GM23248 (cell line): ENCODE measurements at places on chromosomes 11 and 22. TPM values are rescaled to one million over a fixed set of nuclear protein-coding genes. Genes with fewer than 3 reads are reported as not detected.

DNA sequence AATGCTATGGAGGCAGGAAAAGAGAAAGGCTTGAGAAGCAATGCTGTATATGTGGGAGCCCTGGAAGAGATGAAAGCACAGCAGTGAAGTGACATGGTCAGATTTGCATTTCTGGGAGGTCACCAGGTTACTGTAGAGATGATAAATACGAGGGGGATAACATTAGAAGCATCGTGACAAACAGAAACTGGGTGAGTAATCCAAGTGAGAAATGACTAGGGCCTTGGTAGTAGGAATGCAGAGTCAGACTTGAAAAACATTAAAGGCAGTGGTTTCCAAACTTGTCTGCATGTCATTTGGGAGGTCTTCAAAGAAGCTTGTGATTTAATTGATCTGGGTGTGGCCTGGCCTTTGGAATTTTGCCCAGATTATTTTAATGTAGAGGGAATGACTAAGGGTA lies 43.9 kb downstream of the CCDC34 start:
- peak; percentile 86 for DNase-seq

Gene MAP6
- polyA plus RNA-seq, result 3.0 and 3.4 TPM in 2 replicates

Gene GAL3ST1
- not detected in 2 replicates for polyA plus RNA-seq

DNA sequence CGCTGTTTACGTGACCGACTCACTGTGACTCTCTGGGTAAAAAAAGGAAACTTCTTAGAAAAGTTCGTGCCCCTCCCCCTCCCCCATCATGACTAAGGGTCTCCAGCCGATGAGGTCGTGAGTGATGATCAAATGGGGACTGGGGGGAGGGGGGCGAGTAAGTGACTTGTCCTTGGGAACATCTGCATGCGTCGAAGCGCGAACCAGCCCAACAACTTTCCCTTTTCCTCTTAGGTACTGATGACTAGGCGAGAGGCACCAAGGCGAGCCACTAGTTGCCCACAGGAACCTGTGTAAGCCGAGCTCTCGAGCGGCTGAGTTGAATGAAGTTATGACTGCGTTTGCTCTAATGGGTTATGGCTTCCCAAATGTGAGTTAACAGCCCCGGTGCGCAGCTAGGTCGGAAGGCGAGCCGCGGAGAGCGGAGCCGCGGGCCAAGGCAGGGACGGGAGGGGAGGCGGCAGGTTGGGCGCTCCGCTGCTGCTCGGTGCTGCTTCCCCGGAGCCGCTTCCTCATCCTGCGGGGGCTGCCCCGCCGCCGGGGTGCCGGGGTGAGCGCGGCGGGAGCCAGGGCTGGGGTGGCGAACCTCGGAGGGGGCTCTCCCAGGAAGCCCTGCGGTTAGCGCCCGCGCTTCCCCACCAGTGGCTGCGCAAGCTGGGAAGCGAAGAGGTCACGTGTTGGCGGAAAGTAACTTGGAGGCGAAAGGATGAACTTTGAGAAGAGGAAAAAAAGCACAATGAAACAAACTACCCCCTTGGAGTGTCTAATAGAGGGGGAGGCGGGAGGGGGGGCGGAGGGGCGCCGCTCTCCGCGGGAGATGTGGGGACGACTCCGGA lies 22.1 kb upstream of the BDNF start:
- peak; percentile 71 for DNase-seq

- DNase-seq, result no peak
Observed at GRCh38 chr22:43561415-43562178, 149.8 kb downstream of the MPPED1 start.

DNA sequence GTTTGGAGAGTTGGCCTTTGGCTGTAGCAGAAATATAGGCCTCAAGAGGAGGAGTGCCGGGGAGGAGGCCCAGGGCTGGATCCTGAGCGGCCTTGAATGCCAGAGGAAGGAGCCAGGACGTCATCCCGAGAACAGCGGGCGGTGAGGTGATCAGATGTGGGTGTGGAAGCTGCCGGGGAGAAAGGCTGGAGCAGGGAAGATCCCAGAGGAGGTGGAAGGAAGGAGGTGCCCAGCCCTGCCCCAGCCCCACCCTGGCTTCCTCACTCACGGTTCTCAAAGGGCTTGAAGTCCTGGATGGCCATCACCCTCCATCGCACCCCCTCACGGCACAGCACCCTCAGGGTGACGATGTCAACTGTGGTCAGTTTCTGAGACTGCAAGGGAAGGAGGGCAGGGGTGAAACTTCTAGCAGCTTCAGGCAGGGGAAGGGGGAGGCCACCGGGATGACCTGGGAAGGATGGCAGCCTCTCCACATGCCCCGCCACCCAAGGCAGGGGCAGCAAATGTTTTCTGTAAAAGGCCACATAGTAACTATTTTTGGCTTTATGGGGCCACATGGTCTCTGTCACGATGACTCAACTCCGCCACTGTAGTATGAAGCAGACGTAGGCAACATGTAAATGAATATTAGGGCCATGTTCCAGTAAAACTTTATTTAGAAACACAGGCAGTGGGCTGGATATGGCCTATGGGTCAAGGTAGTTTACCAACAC lies 10.7 kb downstream of the IL2RB start:
- no peak for DNase-seq

- DNase-seq, result no peak
Observed at GRCh38 chr11:66042996-66043906, 5.7 kb downstream of the GAL3ST3 start.

GRCh38 chr11:12523180-12523924 lies 146.0 kb downstream of the PARVA start:
- DNase-seq, result no peak

Gene ATG13
- 55.1 and 55.7 TPM in 2 replicates for polyA plus RNA-seq
